Mesenteric fat pad (tissue), 1 donor: ENCODE measurements at places on chromosomes 12 and 14. TPM values are rescaled to one million over a fixed set of nuclear protein-coding genes. Genes with fewer than 3 reads are reported as not detected.

GRCh38 chr12:75322464-75322863, 7.7 kb downstream of the CAPS2 start:
- no peak for DNase-seq

DNA sequence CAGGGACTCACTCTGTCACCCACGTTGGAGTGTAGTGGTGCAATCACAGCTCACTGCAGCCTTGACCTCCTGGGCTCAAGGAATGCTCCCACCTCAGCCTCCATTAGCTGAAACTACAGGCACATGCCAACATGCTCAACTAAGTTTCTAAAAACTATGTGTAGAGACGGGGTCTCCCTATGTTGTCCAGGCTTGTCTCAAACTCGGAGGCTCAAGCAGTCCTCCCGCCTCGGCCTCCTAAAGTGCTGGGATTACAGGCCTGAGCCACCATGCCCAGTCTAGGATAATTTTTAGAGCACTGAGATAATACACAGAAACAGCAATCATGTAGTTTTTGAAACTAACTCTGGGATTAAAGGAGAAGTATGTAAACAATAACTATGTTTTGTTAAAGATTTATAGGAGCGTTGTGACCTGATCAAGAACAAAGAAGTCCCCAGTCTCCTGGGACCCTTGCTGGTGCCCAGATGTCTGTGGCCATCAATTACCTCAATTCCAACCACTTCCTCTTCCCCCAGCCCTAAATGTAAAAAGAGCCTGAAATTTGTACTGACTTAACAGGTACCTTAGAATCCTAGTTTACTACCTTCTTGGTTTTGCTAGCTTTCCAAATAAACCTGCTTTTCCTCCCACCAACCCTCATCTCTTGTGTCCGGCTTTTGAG, 28.9 kb upstream of the EGLN3 start:
- no peak for DNase-seq

DNA sequence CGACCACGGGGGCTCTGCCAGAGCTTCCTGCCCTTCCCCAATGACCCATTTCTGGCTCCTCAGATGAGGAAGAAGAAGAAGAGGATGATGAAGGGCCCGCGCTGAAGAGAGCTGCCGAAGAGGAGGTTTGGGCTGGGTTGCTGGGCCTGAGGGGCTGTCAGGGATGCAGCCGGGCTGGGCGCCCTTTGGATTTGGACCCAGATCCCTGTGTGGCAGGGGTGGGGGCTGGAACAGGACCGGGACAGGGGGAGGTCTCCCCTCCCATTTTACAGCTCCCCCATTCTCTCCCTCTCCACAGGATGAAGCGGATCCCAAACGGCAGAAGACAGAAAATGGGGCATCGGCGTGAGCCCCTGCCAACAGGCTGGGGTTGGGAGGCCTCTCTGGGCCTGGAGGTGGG, 2.2 kb upstream of the LAG3 start:
- no peak for DNase-seq

DNA sequence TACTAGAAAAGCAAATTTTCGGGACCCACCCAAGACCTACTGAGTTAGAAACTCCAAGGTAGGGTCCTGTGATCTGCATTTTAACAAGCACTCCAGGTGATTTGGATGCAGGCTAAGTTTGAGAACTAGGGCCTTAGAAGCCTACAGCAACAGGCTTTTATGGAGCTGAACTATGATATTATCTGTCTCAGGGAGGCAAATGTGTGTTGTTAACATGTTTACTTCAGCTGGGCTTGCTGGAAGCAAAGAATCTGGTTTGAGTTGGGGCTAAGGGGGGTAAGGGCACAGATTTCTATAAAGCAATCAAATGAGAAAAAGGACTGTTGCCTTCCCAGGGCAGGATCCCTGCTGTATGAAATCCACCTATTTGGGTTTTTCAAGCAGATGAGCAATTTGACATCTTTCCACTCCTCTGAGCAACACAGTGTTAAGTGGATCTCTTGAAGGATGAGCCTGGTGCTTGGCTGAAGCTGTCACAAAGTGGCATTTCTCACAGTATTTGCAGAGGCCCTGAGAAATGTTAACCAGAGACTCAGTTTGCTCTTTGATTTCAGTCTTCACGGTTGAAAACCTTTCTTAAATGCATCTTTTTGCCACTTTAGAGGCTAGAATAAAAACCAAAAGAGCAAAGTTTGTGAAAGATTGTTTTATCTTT, 36.2 kb upstream of the SOCS2 start:
- DNase-seq = no peak

GRCh38 chr12:100755186-100755585, 39.4 kb upstream of the ANO4 start:
- DNase-seq = no peak

DNA sequence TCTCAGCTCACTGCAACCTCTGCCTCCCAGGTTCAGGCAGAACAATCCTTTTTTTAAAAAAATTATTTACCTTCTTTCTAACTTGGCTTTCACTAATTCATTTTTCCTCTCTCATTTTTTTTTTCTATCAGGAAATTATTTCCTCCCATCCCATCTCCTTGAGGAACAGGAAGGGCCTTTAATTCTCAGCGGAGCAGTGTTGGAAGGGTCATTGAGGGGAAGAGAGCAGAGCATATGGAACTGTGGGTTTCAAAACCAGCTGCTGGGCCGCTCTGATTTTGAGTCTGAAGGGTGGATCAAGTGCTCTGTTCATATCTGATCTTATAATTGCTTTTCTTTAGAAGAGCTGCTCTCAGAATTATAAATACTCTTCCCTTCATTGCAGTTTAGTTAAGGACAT, 29.0 kb downstream of the NUBPL start:
- DNase-seq = no peak

MAP4K5 gene
- 52.6 TPM for total RNA-seq

SOAT2 gene
- total RNA-seq = not detected

FSCB gene
- total RNA-seq = not detected

CFAP251 gene
- total RNA-seq = 2.1 TPM

FOXG1 gene
- not detected for total RNA-seq

OTUB2 gene
- 1.2 TPM for total RNA-seq

ZCCHC8 gene
- total RNA-seq = 14.9 TPM

PSMD9 gene
- 54.7 TPM for total RNA-seq

CLEC14A gene
- 35.6 TPM for total RNA-seq

MAP1LC3B2 gene
- 1.1 TPM for total RNA-seq

PLD4 gene
- total RNA-seq = 0.06 TPM

AQP6 gene
- total RNA-seq = not detected
